ENCODE measurements at places on chromosomes 13 and 19. TPM values are rescaled to one million over a fixed set of nuclear protein-coding genes. Genes with fewer than 3 reads are reported as not detected.

DNA sequence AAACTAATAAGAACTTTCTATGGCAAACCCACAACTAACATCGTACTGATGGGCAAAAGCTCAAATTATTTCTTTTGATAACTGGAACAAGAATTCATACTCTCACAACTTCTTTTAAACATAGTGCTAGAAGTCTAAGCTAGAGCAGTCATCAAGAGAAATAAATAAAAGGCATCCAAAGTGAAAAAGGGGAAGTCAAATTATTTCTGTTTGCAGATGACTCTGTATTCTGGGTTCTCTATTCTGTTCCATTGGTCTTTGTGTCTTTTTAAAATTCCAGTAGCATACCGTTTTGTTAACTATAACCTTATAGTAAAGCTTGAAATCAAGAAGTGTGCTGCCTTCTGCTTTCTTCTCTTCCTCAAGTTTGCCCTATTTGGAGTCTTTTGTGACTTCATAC is 1215.9 kb downstream of the UQCRFS1 start:
- no peak for DNase-seq

The MATK gene
- total RNA-seq = 33.8 TPM

The THSD8 gene
- total RNA-seq = 30.5 TPM

- DNase-seq = peak; percentile 11
Observed at GRCh38 chr19:18939922-18940768, 872 bp downstream of the HOMER3 start.

DNA sequence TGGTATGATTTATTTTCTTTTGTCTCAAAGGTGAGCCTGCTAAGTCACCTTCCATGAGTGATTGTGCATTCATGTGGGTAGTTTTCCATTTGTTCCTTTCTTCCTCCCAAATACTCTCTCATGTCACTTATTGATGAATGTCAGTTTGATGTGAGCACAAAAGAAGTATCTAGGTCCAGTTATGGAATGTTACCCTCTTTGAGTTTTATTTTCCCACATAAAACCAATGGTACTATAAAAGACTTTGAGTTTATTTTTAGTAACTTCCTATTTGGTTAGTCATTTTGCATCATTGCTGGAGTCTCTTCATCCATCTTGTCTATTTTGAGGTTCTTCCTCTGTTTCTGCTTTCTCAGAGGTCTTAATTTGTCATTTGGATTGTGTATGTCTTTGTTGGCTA is 321.3 kb downstream of the GPC6 start:
- DNase-seq = no peak

The DACH1 gene
- total RNA-seq = not detected

- no peak for DNase-seq
Observed at GRCh38 chr13:84543962-84544361, 661.7 kb upstream of the SLITRK1 start.
